PC-3 (cell line): ENCODE measurements at places on chromosomes 6 and 20.
A peak's percentile ranks its signal among the peaks of the same experiment; 100 is the strongest.

- DNase-seq, result no peak
These were observed 18.7 kb upstream of the TOP1 start for GRCh38 chr20:41009946-41010345.

DNA sequence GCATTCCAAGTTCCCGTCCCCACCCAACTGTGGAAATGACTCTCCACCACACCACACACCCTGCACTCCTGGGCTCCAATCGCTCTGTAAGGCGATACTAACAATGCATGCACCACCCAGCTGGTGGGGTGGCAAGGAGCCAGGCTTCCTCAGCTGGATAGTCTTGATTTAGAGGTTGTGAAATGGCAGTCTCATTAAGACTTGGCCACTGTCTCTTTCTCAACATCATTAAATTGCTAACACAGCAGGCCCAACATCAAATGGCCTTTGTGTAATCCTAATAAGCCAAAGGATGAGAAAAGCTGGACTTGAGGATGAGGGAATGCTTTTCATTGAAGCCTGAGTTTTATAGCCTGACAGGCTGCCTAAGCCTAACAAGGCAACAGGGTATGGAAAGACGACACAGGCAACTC lies 223.7 kb downstream of the GMDS start:
- DNase-seq, result peak; percentile 66

DNA sequence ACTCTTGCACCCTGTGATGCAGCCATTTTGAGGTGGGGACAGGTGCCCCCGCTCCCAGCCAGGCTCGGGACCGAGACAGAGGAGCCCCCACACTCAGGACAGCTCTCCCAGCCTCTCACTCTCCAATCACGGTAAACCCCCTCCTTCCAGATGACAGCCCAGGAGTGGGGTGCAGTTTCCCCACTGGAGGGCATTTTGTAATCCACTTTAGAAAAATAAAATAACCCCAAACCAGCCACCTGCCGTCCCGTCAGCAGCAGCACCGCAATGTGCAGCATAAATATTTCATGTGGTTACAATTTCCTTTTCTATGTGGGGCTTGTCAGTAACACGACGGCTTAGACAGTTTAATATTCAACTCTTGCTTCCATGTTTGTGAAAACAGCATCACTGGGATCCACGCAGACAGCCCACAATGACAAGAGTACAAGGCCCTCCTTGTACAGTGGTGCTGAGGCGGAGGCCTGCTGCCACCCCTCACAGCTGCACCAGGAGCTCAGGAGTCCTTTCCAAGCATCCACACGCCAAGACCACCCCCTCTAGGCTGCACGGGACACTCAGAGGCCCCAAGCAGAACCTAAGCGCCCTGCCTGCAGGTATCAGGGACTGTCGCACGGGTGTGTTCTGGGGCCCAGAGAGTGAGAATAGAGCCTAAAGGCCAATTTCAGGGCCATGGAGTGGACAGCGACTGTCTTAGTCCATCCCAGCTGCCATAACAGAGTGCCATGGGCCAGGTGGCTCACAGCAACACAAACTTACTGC lies 116.7 kb downstream of the JPH2 start:
- DNase-seq, result no peak

DNA sequence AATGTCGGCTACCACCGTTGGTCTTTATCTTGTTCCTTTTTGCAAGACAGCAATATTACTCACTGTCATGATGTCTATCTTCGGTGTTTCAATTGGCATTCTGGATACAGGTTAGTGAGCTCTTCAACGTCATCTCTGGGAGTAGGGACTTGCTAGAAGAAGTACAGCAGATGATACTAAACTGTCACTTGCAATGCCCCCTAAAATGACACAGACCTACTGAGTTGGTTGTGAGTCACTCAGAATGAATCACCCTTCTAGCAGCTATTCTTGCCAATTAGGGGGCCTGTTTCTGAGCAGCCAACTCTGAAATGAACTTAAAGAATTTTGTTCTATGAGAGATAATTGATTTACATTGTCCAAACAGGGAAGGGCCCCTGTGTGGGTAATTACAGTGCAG lies 176.5 kb downstream of the SLC16A10 start:
- peak; percentile 73 for DNase-seq

DNA sequence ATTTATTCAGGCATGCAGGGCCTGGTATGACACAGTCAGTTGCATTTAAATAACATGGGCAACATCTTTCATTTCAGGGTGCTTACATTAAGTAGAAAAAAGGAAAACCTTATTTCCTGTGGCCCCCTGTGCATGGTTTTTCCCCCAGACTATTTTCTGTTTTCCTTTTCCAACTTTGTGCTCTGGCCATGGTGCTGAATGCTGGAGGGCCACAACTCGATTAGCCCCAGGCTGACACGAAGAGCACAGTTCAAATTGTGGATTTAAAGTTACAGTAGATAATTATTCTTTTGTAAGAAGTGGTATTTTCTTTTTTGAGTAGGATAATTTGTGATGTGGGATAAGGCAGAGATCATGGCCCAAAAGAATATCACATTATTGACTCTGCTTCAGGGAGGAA lies 332.0 kb downstream of the HAO1 start:
- peak; percentile 30 for DNase-seq

GRCh38 chr6:40760887-40761286 lies 173.7 kb upstream of the LRFN2 start:
- no peak for DNase-seq

- peak; percentile 13 for DNase-seq
These were observed 1.0 kb downstream of the HELZ2 start for GRCh38 chr20:63572788-63573646.

DNA sequence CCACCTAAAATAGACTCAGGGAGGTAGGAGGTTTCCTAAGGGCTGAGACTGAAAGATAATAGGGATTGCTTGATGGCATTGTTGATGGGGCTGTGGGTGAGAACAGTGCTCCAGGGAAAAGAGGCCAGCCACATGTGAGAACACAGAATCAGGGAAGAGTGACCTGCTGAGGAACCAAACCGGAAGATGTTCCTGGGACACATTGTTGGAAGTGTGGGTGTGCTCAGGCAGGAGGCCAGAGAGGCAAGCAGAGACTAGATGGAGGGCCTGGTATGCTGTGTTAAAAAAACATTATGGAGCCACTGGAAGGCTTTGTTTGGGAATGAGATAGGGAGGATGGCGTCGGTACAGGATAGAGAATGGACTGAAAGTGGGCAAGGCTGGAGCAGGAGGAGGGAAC lies 23.3 kb downstream of the RNF144B start:
- no peak for DNase-seq

- DNase-seq, result no peak
These were observed 79.1 kb downstream of the LYRM2 start for GRCh38 chr6:89559487-89559886.

DNA sequence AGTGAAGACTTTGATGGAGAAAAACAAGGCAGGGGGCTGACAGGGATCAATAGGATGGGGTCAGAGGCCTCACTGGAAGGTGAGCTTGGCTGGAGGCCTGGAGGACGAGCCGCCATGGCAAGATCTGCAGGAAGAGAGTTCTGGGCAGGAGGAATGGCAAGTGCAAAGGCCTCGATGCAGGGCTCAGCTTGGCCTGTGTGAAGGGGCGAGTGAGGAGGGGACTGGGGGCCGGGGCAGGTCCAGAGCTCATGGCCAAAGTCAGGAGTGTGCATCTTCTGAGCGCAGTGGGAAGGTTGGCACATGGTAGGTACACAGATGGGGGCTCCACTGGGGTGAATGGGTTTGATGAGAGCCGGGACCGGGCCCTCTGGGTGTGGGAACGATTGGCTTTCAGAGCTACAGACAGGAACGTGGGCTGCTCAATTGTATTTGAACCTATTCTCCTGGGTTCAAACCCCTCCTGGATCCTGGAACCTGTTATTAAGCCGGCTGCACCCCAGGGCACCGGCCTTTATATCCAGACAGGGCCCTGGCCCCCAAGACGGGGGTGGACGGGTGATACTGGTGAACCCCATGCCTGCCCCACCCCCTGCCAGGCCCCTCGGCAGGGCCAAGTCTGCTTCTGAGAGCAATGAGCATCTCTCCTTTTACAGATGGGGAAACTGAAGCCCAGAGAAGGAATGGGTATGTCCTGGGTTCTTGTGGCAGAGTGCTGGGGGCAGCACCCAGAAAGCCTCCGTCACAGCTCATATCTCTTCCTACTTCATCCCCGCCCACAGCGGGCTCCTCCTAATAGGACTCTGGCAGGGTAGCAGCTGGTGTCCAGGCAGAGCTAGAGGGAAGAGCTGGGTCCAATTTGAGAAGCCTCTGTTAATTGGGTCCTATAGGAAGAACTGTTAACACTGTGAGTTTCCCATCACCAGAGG lies 106.1 kb downstream of the CEBPB start:
- no peak for DNase-seq

- no peak for DNase-seq
These were observed 29.5 kb upstream of the ADGRF1 start for GRCh38 chr6:47071681-47072080.

GRCh38 chr6:79143320-79143898 lies 65.4 kb upstream of the PHIP start:
- DNase-seq, result no peak

GRCh38 chr6:101417900-101418299 lies 24.4 kb downstream of the GRIK2 start:
- no peak for DNase-seq

DNA sequence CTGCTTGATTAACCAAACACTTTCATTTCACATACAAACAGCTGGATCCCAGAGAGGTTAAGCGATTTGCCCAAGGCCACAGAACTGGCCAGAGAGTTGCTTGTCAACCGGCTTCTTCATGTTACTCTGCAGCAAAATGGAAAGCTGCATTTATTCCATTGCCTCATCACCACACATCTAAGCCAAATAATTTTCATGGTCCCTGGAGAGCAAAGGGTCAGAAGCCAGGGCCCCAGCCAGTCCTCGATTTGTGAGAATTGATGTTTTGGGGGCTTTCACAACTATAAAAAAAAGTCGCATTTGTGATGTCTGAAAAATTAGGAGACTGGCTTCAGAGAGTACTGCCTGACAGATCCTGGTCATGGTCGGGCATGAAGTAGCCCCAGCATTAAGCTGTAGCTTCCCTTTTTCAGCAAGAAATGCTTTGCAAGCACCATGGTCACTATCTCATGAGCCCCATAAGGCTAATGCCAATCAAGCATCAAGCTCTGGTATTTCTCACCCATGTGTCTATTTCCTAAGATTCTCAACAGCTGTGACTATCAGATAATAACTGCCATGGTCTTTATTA lies 95.8 kb downstream of the BANF2 start:
- no peak for DNase-seq

DNA sequence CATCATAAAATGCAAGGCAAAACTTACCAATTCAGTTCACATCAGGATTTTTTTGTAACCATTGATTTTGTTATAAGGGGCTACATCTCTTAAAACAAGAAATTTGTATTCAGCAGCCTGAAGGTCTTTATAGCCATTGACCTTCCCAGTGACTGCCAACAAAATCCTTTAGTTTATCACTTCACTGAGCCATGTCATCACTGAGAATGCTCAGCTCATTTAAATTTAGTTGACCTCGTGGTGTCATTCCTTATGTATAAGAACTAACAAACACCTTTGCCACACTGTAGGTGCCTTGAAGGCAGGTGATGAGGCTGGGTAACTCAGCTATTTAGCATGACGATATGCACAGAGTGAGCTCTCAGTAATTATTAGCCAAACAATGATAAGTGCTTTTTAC lies 77.7 kb downstream of the GRM1 start:
- DNase-seq, result no peak

DNA sequence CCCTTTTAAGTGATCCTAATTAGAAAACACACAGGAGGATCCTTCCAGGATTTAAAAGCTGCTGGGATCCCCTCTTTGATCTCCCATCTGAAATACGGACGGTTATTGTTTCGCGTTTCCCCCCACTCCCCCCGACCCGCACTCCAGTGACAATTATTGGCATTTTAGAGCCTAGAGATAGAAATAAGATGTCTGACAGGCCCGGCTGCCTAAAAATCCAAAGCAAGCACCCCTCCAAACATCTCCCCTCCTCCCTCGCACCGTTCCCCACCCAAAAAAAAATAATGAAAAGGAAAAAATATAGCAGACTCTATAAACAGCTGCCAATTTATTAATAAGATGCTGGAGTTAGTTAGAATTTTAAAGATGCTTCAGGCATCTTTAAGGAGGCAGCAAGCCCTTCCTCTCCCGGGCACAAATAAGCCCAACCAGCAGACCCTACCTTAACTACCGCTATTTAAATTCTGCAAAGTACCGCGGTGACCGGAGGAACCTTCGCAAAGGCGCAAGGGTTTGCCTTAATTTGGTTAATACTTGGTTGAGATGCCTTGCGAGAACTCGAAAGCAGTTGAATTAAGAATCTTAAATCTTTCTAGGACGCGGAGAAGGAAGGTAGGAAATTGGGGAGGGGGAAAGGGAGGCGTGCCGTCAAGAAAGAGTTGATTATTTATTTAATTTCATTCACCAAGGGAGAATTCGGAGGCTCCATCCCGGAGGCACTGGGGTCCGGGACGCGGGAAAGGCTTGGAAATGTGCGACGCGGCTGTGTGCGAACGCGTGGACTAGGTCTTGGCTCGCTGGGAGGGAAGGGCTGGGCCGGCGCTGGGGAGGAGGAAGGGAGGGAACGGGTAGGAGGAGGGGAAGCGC lies 1.5 kb upstream of the ISM1 start:
- DNase-seq, result no peak

GRCh38 chr6:79467716-79468115 lies 69.5 kb downstream of the LCA5 start:
- no peak for DNase-seq

- DNase-seq, result peak; percentile 54
These were observed 207.9 kb downstream of the MYLK4 start for GRCh38 chr6:2542858-2543218.

DNA sequence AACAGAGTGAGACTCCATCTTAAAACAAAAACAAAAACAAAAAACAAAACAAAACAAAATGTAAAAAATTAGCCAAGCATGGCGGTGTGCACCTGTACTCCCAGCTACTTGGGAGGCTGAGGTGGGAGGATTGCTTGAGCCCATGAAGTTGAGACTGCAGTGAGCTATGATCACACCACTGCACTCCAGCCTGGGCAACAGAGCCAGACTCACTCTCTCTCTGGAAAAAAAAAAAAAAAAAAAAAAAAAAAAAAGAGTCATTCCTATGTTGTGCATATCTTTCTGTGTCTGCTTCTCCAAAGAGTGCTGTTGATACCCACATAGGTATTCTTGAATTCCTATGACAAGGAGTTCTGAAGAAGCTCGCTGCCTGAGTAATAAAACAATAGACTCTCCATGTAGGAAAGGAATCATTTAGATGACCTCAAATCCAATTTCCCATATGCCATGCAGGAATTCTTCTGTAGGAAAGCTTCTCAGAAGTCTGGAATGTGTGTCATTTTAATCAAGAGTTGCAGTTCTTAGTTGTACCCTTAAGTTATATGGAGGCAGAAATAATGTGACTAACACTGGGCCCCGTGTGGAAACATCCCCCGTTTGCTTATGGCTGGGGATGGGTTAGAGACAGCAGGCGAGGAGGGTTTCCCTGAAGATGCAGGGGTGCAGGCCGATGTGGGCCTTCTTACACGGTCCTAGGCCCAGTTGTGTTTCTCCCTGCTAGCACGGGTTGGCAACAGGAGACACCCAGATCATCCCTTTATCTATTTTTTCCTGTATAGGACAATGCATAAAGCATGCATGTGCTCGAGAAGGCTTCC lies 79.4 kb downstream of the ZDHHC14 start:
- DNase-seq, result no peak
